ENCODE measurements at places on chromosomes 6 and 20.

DNA sequence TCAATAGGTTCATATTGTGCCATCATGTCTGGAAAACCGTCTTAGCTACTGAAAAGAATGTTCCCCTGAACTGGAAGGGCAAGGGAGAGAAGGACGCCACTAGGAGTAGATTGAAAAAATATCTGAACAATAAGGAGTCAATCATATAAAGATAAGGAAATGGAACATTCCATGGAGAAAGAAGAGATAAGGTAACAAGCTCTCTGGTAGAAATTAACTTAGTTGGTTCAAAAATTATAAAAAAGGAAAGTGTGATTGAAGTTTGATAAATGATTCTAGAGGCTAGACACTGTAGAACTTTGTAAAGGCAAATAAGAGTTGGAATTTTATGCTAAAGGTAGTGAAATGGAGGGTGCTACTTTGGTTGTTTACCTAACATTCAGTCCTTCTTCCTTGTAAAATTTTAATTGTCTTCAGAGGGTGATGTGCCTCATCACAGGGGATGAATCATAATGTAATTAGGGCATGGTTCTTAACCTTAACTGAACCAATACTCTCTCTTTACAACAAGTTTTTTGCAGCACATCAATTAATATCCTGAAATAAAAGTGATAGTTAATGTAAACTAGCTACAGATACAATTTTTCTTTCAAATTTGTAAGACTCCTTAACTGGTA, 135.5 kb downstream of the GPX5 start:
- no peak for DNase-seq

- no peak for DNase-seq
Observed at GRCh38 chr6:134119486-134119885, 67.1 kb upstream of the SLC2A12 start.

GRCh38 chr20:62196286-62196685, 13.5 kb downstream of the MTG2 start:
- DNase-seq, result no peak

DNA sequence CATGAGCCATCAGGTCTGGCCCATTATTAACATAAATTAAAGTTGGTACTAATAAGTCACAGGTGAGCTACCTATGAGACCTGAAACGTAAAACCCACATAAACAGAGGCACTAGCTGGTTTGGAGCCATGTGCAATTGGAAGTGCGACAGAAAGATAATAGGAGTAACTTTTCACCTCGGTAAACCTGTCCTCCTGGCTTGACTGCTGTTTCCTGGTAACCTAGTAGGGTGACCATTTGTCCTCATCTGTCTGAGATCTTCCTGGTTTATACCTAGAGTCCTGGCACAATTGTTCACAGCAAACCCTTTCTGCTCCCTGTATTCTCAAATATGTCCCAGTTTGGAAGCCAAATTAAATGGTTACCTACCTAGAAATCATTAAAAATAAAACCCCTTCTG, 7.4 kb downstream of the TBC1D20 start:
- DNase-seq, result no peak

DNA sequence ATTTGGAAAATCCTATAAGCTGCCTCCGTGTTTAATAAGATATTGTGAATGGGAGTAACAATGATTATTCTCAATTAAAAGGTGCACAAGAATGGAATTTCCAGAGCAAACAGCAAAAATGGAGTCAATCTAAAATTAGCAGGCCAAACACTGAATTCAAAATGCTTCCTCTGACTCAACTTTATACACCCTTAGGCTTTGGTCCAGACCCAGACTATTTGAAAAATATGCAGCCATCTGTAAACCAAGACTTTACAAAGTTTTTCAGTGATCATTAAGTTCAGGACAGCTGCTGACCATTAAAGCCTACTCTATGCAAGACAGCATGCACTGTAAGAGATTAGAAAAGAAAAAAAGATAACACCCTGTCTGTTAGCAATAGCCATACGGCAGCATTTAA, 39.4 kb upstream of the CCN6 start:
- no peak for DNase-seq

DNA sequence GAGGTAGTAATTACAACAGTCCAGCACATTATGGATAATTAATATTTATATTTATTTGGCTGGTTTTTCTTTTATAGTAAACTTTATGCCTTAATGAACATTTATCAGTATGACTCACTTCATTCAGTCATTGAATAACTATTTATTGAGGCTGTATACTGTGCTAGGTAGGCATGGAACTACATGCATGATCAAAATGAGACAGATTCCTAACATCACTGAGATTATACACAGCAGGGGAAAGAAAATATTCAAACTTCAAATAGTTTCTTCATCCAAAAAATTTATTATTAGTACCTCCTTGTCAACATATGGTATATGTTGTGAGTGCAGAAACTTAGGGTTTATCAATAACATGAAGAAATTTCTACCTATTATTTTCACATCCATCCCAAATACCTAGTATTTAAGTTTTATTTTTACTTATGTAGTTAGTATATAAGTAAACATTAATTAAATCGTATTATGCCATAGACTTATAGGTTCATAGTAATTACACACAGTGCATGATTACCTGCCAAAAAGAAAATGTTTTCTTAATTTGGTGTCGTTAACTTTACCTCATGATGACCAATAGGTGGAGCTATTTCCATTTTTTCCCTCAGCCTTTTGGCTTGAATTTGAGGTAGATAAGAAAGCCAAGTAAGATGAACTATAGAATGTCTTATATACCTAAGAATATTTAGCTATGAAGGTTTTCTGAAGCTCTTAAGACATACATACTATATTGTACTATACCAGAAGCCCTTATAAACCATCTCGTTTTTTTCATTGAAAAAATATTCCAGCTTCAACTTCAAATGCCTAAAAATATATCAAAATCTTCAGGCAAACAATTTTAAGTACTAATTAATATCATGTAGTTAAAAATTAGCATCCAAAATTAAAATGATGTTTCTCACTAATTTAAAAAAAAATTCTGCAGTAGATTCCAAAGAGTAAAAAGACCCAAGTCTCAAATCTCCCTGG, 12.5 kb upstream of the TMEM30A start:
- no peak for DNase-seq

DNA sequence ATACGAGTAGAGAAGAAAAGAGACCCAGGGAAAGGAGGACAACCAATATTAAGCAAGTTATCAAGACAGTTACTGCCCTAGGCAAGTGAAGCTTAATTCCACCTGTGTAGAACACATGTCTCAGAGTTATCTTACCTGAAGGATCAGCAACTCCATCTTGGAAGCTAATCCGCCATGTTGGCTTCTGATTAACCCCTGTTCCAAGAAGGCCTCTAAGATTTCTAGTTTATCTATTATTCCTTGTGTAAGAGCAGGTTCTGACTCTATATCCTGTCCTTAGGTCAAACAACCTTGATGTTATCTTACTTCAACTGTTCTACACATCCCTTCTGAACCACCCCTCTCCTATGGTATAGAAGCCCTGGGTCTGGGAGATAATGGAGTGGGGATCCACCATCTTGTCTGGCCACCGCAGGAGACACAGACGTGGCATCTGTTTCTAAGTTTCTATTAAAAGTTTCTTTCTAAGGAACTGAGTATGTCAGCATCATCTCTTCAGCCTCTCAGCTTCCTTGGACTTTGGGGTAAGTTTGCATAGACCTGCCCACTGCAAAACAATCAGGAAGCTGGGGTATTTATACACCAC, 27.7 kb upstream of the PTPN1 start:
- no peak for DNase-seq

GRCh38 chr6:84927551-84927950, 163.2 kb upstream of the TBX18 start:
- DNase-seq, result no peak

DNA sequence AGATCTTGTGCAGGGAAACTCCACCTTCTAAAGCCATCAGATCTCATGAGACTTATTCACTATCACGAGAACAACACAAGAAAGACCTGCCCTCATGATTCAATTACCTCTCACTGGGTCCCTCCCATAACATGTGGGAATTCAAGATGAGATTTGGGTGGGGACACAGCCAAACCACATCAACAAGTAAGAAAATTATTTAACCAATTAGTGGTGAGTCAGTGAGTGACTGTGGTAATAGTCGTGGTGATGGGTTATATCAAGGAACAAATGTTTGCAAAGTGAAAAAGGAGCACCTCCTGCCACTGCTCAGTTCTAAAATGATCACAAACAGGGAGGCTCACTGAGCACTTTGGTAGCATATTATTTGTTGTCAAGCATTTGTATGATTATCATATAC, 20.6 kb downstream of the EPM2A start:
- DNase-seq, result no peak

DNA sequence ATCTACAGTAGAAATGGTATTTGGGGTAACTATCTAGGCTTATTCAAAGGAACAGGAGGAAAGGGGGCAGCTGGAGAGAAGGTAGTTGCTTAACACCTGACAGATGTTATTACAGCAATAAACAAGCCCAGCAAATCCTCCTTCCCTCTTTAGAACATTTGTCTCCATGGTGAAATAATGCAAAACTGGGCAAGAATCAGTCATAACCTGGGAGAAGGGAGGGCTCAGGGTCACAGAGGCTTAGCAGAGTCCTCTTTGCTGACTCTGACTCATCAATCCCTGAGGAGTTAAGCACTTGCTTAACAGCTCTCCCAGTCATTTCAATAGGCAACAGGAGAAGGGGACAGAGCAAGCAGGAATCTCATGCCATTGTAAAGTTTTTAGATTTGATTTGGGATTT, 230.3 kb downstream of the IBTK start:
- DNase-seq, result no peak

DNA sequence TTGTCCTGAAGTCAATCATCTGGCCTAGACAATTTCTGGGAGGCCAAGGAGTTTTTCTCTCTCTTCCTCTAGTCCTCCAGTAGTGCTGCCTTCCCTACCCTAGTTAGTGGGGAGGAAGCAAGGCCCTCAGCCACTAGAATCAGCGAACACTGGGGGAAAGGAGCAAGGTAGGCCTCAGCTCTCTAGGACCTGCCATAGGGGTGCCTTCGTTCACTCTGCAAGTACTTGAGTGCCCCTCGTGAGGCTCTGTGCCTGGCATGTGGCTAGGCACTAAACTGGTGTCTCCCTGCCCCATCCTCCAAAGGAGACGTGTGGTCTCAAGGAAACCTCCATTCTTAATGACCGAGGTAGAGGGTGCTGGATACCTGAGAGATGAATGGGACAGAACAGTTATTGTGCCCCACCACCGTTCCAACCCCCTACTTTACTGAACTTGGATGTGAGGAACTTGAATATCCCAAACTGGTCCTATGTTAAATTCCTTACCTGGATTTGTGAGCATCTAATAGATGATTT, 1.1 kb downstream of the DEF6 start:
- DNase-seq, result no peak

DNA sequence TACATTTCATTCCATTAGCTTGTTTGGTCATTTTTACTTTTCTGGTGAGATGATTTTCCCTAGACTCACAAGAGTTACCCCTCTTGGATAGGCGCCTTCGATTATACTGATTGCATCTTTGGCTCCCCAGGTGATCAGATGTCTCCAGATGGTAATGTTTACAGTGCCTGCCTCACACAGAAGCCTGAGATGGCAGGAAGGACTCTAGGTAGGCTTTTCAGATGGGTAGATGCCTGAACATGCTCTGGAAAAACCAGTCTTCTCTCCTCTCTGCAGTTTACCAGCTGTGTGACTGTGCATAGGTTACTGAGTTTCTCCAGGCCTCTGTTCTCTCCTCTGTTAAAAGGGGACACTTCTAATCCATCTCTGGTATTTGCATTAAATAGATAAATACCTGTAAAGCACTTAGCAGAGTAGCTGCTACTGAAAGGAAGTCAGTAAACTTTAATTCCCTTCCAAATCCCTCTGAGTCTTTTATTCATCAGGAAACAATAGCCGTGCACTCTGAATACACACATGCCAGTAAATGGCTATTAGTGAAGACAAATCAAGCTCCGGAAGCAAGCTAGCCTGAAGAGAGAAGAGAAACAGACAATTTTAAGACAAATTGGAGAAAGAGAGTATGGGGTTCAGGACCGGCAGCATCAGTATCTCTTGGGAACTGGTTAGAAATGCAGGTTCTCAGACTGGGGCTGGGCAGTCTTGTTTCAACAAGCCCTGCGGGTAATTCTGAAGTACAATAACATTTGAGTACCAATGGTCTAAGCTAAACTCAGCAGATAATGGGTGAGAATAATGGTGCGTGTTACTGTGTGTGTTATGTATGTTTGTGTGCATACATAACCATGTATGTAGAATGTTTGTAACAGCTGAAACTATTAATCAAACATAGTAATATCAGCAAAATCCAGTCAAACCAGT, 139.4 kb downstream of the UST start:
- DNase-seq, result no peak

- no peak for DNase-seq
Observed at GRCh38 chr20:7352165-7352564, 584.7 kb downstream of the BMP2 start.

DNA sequence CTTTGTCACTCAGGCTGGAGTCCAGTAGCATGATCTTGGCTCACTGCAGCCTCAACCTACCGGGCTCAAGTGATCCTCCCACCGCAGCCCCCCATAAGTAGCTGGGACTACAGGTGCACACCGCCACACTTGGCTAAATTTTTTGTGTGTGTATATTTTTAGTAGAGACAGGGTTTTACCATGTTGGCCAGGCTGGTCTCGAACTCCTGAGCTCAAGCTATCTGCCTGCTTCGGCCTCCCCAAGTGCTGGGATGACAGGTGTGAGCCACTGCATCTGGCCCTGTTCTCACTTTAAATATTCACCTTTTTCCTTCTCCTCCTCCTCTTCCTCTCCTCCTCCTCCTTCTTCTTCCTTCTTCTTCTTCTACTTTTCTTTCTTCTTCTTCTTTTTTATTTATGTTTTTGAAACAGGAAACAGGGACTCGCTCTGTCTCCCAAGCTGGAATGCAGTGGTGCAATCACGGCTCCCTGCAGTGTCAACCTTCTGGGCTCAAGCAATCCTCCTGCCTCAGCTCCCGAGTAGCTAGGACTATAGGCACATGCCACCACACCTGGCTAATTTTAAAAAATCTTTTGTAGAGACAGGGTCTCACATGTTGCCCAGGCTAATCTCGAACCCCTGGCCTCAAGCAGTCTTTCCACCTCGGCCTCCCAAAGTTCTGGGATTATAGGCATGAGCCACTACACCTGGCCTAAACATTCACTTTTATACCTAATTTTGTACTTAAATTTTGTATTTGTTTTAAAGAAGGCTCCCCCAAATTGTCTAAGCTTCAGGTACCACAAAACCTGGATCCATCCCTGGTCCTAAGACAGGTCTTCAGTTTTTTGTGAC, 47.2 kb upstream of the NCOA3 start:
- no peak for DNase-seq

- peak; percentile 76 for DNase-seq
Observed at GRCh38 chr6:128233531-128233930, 286.9 kb downstream of the PTPRK start.
